ENCODE measurements at places on chromosomes 5 and 9.

DNA sequence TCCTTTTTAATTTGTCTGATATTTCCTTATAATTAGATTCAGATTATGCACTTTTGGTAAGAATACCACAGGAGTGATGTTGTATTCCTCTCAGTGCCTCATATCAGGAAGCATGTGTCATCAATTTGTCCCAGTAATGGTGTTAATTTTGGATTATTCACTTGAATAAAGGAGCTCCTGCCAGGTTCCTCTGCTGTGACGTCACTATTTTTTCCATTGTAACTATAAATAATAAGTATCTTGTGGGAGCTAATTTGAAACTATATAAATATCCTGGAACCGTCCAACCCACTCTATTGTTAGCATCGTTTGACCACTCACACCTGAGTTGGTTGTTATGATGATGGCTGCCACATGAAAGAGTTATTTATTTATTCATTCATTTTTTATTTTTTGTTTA lies 107.9 kb downstream of the INVS start:
- no peak for DNase-seq

- DNase-seq: no peak
Observed at GRCh38 chr9:5435912-5436311, 1.8 kb downstream of the PLGRKT start.

DNA sequence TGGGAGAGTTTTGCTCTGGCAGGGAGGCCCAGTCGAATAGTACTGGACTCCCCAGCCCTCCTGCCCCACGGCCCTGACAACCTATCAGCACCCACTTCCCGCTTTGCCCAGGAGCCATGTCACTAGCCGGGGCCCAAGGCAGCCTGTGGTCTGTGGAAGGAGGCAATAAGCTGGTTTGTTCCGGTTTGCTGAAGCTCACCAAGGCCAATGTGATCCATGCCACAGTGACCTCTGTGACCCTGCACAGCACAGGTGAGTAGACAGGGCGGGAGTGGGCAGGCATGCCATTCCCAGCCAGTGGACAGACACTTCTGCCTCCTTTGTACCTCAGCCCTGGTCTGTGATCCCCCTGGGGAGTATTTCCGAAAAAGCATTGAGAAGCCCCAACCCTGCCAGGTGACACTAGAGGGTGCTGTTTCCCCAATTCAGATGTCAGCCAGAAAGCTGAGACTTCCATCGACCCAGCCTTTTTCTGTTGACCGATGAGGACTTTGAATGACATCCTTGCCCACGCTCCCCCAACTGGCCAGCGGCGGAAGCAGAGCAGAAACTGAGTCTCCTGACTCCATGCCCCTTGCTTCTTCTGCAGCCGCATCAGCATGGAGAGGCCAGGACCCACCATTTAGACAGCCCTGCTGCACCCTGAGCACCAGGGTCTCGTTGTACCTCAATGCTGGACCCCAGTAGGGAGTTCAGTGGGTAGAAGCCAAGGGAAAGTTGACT lies 9.6 kb downstream of the PCYOX1L start:
- peak; percentile 86 for DNase-seq

DNA sequence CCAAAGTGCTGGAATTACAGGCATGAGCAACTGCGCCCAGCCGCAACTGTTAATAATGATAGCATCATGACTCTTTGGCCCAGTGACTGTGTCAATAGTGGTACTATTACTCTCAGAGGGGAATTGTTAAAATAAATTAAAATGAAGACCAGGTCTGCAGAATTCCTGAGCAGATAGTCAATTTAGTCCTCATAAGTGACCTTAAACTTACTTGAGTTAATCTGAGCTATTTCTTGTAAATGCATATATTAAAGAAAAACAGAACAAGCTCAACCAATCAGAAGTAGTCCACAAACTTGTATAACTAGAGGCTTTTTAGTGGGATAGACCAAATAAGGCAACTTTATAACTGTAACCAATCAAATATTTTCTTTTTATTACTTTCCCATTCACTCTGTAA lies 1.7 kb upstream of the RECK start:
- no peak for DNase-seq
